Mucosa of gallbladder (tissue), 1 donor: ENCODE measurements at places on chromosomes 2 and 18.

- no peak for DNase-seq
These were observed 15.9 kb downstream of the FN1 start for GRCh38 chr2:215419769-215420470.

DNA sequence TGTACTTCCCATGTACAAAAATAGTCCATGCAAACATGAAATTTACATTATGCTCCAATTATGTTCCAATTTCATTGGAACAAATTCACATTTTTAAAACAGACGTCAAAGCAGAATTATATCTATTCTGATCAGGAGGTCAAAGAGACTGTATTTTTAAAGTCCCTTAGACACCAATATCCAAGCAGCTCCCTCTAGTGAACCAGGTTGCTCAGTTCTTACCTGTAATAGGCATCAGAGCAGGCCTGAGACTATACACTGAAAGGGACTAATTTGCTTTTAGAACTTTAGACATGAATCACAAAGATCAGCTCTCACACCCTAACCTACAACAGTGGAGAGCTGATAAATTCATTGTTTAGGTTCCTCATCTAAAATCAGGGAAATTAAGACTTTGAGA, 273.9 kb downstream of the MBD2 start:
- DNase-seq, result no peak

GRCh38 chr2:55875434-55876135, 48.0 kb downstream of the EFEMP1 start:
- DNase-seq, result no peak

- no peak for DNase-seq
These were observed 23.3 kb downstream of the ERCC3 start for GRCh38 chr2:127270663-127271062.

- no peak for DNase-seq
These were observed 42.2 kb upstream of the EPHA4 start for GRCh38 chr2:221614274-221614673.

DNA sequence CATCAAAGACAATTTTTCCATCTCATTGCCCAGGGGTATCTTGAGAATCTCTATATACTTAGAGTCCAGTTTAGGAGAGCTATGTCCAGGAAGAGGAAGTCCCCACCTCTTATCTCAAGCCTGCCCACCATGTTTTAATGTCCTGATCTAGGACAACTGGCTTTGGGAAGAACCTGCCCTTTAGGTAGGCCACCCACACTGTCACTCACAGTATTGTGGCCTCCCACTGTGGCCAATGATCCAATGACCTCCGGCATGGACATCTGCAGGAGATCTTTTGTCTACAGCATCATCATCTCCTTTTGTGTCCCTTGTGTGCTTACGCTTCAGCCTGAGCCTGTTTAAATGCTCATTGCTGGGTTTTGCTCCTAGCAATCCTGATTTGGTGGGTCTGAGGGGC, 77.4 kb downstream of the SLC4A3 start:
- DNase-seq, result no peak

DNA sequence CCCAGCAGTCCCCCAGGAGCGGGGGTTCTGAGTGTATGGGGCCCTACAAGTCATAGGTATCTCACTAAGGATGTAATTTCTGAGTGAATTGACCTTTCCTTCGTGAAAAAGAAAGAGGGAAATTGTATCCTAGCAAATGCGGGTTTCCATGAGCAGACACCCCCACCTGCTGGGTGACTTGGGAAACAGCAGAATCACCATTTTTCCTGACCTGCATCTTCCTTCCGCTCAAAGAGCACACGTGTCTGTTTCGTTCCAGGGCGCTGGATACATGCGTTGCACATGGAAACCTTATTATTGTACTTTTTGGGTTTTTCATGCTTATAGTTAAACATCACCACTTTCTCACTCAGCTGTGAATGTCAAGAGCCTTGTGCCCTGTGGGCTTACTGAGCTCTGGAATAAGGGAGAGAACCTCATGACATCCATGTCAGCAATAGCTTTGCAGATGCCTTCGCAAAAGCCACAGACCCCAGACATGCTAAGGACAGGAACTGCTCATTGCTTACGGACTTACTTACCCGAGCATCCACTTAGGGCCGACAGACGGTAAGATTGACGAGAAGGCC, 132.8 kb downstream of the TPO start:
- no peak for DNase-seq

GRCh38 chr2:100535855-100536254, 26.9 kb upstream of the PDCL3 start:
- no peak for DNase-seq

- no peak for DNase-seq
These were observed 9.1 kb upstream of the ATG16L1 start for GRCh38 chr2:233242231-233242927.

GRCh38 chr2:70211595-70211994, 20.8 kb upstream of the C2orf42 start:
- DNase-seq, result no peak

GRCh38 chr2:9858730-9859068, 15.4 kb downstream of the TAF1B start:
- DNase-seq, result no peak

DNA sequence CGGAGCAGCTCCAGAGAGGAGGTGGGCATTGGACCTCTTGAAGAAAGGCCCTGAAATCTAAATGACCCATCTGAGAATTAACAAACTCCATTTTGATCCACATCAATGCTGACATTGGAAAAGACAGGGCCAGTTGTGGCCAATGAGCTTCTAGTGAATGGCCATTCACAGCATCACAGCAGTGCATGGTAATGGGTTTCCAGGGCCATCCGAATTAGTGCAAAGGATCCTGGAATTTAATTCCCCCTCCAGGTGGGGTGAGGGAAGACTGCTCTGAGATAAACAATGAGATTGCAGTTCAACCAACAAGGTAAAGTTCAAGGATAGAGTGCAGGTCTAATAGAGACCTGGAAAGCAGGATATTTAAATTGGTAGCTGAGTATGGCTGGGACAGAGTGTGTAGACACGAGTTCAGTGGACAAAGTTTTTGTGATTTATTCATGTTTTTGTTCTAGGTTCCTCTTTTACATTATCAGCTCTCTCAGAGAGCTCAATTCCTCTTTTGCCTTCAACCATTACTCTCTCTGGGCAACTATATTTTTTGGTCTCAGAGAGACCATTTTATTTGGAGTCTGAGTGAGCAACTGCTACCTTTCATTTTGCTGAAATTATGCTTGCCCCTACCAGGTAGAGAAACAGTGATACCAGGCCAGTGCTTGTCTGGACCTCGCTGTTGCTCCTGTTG, 5.0 kb downstream of the TACR1 start:
- DNase-seq, result no peak

- peak; percentile 33 for DNase-seq
These were observed 261.6 kb downstream of the ASXL3 start for GRCh38 chr18:33839452-33840211.

GRCh38 chr18:49630246-49630699, 68.4 kb downstream of the LIPG start:
- DNase-seq, result peak; percentile 72

DNA sequence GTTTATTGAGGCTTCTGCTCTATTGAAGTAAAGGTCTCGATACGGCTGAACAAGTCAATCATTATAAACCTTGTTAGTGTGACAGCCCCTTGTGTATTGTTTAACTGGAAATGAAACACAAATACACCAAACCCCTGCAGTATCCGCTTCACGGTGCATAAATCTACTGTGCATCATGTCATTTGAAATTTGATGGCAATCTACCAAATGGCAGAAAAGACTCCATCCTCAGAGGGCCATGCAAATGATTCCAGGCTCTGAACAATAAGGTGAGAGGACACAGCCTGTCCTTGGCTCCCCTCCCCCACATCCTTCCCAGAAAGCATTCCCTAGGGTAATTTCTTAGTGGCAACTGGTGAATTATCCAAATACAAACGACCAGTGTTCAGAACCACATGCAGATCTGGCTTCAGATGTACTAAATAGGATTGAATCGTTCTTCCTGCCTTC, 80.6 kb downstream of the ADCYAP1 start:
- no peak for DNase-seq

DNA sequence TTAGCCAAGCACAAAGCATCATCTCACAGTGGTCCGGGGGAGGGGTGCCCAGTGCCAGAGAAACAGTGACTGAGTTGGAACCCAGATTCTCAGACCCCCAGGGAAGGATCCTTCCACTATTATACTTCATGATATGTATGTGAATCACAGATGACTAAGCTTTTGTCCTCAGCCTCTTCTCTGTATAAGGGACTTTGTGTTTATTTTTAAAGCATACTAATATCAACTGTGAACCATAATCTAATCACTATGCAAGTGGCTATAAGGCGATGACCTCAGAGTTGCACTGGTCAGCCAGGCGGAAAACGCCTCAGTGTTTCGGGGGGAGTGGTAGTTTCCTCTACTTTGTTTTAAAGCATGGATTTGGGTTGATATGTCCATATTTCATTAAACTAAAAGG, 160.4 kb upstream of the TMEM200C start:
- DNase-seq, result no peak

- DNase-seq, result no peak
These were observed 128.8 kb downstream of the KCNJ3 start for GRCh38 chr2:154827286-154827685.

DNA sequence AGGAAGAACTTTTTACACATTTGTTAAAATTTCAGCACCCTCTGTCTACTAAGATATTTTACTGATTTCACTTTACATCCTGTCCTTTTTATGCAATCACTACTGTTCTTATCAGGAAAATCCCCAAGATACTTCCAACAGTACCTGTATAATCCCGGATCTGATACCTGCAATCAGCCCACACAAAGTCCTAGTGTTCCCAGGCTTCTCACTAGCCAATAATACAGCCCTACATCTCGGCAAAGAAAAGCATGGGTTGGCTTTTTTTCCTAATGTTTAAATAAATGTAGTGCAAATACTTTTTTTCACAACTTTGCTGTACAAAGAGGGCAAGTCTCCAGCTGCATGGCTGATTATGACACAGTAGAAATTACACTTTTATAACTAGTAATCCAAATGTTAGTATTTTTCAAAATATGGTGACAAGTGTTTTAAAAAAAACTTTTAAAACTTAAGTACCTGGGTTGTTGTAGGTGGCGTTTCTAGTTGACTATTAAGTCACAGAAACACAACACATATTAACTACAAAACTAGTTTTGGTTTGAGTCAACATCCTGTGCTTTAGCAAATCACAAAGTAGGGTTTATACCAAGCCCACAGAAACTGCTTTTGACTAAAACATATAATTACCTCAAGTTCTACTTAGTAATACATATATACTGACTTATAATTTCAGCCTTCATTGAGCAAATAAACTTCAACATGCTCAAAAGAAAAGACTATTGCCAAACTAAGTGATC, 19.5 kb downstream of the CNOT11 start:
- no peak for DNase-seq

- no peak for DNase-seq
These were observed 6.1 kb downstream of the ZFP36L2 start for GRCh38 chr2:43220229-43220751.

GRCh38 chr2:130822766-130823165, 13.9 kb upstream of the ARHGEF4 start:
- DNase-seq, result no peak

DNA sequence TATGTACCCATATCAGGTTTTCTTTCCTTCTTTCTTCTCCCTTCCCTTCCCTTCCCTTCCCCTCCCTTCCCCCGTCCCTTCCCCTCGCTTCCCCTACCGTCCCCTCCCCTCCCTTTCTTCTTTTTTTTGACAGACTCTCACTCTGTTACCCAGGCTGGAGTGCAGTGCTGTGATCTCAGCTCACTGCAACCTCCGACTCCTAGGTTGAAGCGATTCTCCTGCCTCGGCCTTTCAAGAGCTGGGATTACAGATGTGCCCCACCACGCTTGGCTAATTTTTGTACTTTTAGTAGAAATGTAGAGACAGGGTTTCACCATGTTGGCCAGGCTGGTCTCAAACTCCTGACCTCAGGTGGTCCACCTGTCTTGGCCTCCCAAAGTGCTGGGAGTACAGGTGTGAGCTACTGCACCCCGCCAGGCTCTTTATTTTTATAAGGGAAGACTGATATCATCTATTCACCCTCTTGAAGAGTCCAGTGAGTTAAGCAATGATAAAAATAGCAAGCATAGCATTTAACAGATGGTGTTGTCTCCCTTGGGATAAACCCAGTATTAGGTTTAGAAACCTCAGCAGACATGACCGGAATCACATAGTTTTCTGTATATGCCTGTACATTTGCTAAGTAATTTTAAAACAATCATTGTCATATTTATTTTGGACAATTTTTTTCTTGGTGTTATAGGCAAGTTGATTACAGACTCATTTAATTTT, 888.4 kb downstream of the TRIB2 start:
- no peak for DNase-seq

- no peak for DNase-seq
These were observed 138.1 kb downstream of the WDR7 start for GRCh38 chr18:56789004-56789888.

DNA sequence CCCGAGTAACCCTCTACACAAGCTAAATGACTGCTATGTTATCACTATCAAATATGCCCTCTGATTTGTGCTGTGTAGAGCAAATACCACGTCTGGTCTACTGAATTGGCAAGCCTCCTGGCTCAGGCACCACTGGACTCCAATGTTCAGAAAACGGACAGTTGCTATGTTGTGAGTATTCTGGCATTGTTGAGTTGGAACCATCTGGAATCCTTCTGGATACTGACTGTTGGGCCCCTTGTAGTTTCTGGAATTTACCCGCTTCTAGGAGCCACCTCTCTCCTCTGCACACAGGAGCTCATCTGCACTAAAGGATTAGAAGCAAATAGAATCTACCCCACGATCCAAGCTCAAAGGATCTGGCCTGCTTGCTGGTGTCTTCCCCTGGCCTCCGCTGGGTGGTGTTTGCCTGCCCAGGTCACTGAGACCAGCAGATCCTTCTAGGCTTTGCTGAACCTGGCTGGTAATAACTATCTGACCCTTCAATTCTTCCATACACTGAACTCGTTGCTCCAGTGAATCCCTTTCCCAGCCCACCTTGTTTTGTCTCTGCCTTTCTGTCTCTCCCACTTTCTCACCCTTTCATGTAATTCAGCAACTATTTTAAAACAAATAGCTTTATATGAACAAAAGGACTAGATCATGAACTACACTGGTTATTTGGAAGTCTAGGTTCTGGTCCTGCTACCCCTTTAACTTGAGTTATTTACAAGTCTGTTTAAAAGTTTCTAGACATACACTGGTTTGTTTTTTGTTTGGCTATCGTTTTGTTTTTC, 2.1 kb upstream of the HAAO start:
- no peak for DNase-seq

GRCh38 chr18:71398531-71398930, 1109.7 kb downstream of the SOCS6 start:
- peak; percentile 46 for DNase-seq

GRCh38 chr2:67498931-67499330, 101.8 kb downstream of the ETAA1 start:
- no peak for DNase-seq

GRCh38 chr18:48208432-48209140, 200.6 kb downstream of the ZBTB7C start:
- no peak for DNase-seq
